ENCODE measurements at places on chromosomes 3 and 15.
A peak's percentile ranks its signal among the peaks of the same experiment; 100 is the strongest.

- no peak for DNase-seq
These were observed 164.7 kb downstream of the SQOR start for GRCh38 chr15:45799508-45799907.

DNA sequence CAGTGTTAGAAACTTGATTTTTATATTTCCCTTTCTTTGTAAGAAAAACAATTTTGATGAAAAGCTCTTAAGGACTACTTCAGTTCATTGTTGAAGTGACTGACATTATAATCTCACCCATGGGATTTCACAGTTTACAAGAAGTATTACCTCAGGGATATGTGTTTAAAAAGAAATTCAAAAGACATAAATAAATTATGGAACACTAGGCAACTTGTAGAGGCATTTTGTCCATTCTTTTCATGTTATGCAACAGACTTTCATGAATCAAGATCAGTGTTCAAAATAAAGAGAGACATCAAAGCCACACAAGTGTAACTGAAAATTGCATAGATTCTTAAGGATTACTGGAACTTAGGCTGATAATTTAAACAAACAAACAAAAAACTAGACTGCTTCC lies 196.8 kb upstream of the AGTR1 start:
- DNase-seq = no peak

DNA sequence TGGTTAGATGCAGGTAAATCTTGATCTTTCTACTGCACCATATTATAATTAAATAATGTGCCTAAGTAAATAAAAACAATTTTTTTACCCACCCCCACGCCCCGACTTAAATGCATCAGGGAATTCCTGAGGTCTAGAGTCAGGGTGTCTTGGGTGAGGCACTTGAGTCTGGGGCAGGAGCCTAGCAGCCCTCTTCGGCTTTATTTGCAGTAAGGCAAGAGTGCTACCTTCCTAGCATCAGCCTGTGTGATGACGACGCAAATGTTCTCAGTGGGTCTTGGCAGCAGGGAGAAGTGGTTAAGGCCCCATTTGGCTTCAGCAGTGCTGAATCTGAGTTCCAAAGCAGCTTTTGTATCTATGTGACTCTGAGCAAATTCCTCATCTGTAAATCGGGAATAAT lies 88.7 kb downstream of the POLR2M start:
- DNase-seq = no peak

GRCh38 chr3:132738314-132738713 lies 16.1 kb upstream of the NPHP3 start:
- DNase-seq = no peak

- no peak for DNase-seq
These were observed 461 bp downstream of the SECISBP2L start for GRCh38 chr15:49045751-49046219.

DNA sequence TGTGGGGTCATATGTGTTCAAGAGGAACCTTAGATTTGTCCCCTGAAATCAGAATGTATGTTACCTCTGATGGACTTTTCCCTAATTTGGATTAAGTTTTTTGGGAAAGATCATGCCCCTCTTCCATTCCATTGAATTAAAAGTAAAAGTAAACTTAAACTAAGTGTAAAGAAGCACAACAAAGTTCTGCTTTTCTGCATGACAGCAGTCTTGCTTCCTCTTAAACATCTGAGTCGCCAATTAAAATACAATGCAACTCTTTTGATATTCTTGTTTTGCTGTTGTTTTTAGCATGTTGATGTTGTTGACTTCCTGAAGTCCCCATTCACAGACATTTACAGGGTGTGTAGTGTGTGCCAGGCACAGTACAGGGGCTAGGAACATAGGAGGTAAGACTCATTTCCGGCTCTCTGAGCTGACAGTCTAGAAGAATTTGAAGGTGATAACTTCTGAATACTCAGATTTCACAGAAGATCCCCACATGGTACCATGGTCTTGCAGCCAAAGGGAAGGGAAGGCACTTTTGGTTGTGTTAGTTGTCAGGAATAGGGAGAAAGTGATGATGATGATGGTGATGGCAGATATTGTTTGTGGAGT lies 45.0 kb downstream of the USP13 start:
- no peak for DNase-seq

GRCh38 chr3:193788189-193788991 lies 195.4 kb downstream of the OPA1 start:
- DNase-seq = no peak

DNA sequence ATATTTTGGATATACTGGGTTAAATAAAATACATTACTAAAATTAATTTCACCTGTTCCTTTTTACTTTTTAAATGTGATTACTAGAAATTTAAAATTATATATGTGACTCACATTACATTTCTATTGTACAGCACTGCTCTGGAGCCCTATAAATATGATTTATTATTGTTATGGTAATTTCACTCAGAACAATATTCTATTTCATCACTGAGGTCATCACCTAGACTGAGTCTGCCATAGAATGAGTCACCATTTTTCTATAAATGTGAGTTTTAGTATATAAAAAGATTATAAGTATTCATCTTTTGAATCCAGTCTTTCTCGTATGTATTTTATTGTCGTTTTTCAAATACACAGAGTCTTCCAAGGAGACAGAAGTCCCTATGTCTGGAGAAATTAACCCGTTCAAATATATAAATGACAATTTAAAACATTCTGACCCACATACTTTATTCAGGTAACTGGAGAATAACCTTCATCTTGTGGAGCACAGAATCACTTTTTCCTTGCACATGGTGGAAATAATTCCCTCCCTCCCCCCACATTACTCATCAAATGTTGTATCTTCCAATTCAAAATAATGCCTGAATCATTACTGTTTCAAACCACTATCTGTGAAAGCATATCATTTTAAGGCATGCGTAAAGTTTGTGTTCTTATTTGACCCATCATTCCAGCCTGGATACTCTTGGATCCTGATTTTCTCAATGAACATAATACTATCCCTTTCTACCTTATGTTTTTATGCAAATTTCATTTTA lies 30.0 kb downstream of the CHST14 start:
- DNase-seq = no peak

DNA sequence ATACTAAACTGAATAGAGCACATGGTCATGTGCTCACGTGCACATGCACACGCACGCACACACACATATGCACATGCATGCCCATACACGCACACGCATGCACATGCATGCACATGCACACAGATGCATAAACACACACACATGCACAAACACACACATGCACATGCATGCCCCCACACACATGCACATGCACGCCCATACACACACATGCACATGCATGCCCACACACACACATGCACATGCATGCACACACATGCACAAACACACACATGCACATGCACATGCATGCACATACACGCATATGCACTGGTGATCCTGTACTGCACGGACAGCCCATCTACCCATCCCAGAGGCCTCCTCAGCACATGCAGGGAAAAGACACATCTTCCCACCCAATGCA lies 426.6 kb downstream of the OCA2 start:
- DNase-seq = no peak

- no peak for DNase-seq
These were observed 191.1 kb downstream of the PDZRN3 start for GRCh38 chr3:73433687-73434086.

DNA sequence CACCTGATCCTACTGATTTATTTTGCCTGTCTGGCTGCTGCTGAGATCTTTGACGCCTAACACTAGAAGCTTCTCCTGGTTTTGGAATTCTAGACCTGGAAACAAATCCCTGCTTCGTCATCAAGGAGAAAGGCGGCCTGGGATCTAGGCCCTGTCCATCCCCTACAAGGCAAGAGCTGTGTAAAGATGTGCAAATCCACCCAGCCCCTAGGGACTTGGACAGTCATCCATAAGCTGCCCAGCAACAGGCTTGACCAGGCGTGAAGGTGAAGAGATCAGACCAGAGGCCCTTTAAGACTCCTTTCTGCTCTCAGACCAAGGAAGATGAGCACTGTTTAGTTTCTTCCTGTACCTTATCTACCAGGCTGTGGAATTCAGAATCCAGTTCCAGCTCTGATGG lies 32.2 kb downstream of the SLC41A3 start:
- no peak for DNase-seq

- no peak for DNase-seq
These were observed 38.4 kb downstream of the SYNM start for GRCh38 chr15:99143242-99143641.

GRCh38 chr15:80545078-80545477 lies 140.9 kb downstream of the ARNT2 start:
- DNase-seq = no peak

DNA sequence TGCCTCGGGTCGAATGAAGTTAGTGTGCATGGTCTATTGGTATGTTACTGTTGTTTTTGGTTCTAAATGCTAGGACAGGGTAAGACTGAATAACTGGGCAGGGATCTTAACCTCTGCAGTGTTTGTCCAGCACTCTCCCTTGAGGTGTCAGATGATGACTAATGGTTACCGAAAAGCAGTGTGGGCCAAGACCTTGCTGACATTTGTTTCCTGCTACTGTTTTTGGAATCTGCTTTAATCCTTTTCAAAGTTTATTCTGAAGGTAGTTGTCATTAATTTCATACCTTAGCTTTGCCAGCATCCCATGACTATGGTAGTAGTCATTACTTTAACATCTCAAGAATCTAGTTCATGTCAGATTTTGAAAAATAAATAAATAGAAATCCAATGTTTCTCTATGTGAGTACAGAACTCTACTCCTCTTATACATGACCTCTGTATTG lies 117.0 kb downstream of the P3H2 start:
- no peak for DNase-seq

DNA sequence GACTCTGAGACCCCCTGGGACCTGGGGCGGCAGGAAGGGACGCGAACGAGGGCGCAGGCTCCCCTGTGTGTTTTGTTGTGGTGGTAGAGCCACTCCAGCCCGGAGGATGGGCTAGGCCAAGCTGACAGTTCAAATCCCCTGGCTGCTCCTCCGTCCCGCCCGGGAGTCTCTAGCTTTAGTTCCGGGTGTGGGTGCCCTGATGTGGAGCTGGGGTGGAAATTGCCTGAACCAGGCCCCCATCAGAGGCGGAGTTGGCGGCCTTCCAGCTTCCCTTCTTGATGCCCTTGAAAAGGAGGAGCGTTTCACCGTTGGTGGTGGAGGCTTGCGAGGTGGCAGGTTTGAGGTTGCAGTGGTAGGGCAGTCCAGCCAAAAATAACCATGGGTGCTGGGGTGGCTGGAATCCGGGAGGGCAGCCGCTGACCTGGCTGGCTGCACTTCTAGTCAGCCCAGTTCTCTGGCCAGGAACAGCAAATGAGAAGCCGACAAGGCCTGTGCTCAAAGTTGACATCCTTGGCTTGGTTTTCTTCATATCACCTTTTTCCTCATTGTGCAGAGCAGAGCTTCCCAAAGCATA lies 817 bp downstream of the CLK3 start:
- DNase-seq = peak; percentile 88

GRCh38 chr3:14775011-14775410 lies 43.8 kb upstream of the FGD5 start:
- DNase-seq = peak; percentile 19

GRCh38 chr3:40179016-40179415 lies 130.5 kb upstream of the EIF1B start:
- DNase-seq = no peak

GRCh38 chr3:177234121-177234520 lies 36.8 kb upstream of the TBL1XR1 start:
- no peak for DNase-seq

- DNase-seq = no peak
These were observed 89.2 kb upstream of the MITF start for GRCh38 chr3:69650066-69650419.

- DNase-seq = no peak
These were observed 2.1 kb downstream of the SFMBT1 start for GRCh38 chr3:53043738-53044137.

GRCh38 chr3:14304101-14305045 lies 98.0 kb upstream of the SLC6A6 start:
- DNase-seq = no peak

DNA sequence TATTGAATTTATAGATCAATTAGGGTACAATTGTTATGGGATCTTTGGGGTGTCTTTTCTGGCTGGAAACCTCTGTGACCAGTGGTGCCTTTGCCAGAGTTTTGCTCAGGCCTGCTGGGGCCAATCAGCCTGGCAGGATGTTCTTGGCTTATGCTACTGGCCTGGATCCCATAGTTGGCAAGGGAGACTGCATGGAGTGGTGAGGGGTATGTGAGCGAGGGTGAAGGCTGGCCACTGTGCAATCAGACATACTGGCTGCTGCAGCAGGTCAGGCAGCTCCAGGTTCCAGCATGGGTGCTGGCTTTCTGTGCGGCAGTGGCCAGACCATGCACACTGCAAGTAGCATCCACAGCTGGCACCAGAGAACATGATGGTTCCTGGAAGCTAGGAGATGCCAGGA lies 1053.2 kb upstream of the GBE1 start:
- no peak for DNase-seq

DNA sequence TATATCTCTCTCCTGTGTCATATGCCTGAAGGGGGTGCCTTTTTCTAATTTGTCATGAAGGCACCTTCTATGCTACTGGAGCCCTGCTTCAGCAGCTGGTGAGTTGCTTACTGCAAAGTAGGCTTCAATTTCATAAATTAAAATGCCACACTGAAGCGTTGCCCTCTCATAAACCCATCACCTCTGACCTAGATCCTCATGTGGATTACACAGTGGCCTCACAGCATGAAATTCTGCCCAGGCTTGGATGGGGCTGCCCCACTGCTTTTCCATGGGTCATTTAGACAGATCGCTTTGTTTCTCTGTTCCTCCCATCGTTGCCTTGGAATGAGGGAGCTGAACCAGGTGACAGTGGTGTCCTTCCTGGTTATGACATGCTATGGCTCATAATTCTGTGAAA lies 131.2 kb downstream of the RPL22L1 start:
- no peak for DNase-seq

GRCh38 chr15:98650417-98651035 lies 2.2 kb downstream of the IGF1R start:
- DNase-seq = no peak

DNA sequence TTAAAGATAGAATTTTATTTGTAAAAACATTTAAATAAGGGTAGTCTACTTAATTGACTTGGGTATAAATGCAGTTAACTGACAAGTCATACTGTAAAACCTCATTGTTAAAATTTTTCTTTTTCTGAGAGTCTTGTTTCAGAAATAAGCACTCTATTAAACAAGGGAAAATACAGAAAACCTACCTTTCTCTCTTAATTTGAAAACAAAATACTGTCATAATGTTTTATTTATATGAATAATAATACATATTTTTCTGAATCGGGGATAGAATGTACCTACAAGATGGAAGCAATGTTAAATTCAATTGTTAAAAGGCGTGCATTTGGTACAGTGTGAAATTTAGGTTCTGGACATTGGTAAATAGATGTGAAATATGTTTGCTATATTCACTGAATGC lies 17.8 kb downstream of the ZIC1 start:
- no peak for DNase-seq

- DNase-seq = no peak
These were observed 77.1 kb upstream of the GSK3B start for GRCh38 chr3:120171134-120171873.

DNA sequence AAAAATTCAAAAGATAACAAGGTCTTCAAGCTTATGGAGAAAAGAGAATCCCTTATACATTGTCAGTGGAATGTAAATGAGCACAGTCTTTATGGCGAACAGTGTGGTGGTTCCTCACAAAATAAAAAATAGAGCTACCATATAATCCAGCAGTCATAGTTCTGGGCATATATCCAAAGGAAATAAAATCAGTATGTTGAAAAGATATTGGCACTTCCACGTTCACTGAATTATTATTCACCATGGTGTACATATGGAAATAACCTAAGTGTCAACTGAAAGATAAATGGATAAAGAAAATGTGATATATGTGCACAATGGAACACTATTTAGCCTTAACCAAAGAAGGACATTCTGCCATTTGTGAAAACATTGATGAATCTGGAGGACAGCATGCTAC lies 1161.2 kb downstream of the ROBO2 start:
- DNase-seq = no peak
